ENCODE measurements at places on chromosomes 3 and 15.

GRCh38 chr3:145145461-145145860, 1015.5 kb downstream of the PLOD2 start:
- no peak for DNase-seq

DNA sequence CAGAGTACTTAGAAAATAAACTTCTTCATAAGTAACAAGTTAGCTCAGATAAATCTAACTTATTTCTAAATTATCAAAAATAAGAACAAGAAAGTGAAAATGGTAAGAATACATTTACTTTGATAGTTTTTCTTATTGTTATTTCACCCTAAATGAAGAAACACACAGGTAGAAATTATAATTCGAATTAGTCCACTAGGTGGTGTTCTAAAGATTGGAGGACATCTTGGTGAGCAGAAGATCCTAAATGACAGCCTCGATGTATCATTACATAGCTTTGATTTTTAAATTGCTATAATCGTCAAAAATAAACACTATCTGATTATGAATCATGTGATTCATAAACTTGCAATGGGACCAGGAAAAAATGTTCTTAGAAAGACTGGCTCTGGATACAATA, 280.8 kb upstream of the UBE2E2 start:
- DNase-seq, result no peak

DNA sequence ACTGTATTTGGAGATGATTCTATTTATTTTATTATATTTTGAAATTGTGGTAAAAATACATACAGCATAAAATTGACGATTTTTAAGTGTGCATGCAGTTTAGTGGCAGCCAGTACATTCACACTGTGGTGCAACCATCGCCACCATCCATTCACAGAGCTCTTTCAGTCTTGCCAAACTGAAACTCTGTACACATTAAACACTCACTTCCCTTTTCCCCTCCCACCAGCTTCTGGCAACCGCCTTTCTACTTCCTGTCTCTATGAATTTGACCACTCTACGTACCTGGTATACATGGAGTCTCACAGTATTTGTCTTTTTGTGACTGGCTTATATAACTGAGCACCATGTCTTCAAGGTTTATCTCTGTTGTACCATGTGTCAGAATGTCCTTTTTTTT, 303.3 kb upstream of the ATP10A start:
- DNase-seq, result no peak

DNA sequence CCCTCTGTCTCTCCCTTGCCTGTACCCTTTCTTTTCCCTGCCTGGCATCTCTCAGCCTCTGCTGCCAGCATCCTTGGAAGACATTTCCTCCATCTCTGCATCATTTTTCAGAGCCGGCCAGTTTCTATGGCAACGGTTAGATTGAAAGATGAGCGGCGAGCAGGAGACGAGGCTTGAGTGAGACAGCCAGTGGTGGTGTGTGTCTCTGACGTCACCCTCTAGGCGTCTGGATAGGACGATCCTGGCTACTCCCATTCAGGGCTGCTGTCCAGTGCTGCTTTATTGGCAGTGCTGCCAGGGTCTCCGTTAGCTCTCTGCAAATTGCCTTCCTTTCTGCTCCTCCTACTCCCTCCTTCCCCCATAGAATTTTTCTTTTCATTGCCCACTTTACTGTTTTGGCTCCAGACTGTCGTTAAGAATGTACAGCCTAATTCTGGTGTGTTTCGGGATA, 57.9 kb downstream of the TRAK1 start:
- no peak for DNase-seq

DNA sequence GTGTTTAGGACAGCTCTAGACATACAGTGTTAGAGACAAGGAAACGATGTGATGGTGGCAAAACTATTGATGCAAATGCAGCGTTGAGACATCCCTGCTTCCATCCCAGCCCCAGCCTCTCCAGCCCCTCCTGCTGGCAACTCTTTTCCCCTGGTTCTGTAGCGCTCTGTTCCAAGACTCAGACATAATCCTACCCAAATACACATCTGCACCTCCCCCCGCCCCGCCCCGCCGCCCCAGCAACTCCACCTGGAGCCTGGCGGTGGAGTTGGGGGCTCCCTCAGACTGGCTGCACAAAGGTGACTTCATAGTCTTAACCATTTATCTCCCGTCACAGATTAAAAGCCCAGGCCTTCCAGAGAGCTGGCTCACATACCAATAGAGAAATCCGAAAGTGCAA, 7.2 kb upstream of the SEC22A start:
- no peak for DNase-seq

- DNase-seq, result no peak
Observed at GRCh38 chr15:79674124-79674465, 222.7 kb downstream of the MTHFS start.

GRCh38 chr3:141383555-141384129, 15.3 kb downstream of the ZBTB38 start:
- no peak for DNase-seq

- no peak for DNase-seq
Observed at GRCh38 chr3:120469882-120470301, 19.1 kb upstream of the FSTL1 start.

DNA sequence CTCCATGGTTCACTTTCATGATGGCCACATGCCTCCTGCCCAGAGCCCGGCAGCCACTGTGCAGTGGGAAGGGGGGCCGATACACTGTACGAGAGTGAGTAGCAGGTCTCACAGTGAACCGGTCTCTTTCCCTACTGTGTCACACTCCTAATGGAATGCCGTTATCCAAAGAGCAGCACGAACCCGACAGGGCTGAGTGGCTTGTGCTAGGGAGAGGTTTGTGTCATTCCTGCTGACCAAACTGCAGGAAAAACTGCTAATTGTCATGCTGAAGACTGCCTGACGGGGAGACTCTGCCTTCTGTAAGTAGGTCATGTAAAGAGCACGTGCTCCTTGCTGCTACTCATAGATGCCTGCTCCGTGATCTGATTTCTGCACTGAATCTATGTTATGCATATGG, 105.1 kb downstream of the ARPP21 start:
- DNase-seq, result no peak

DNA sequence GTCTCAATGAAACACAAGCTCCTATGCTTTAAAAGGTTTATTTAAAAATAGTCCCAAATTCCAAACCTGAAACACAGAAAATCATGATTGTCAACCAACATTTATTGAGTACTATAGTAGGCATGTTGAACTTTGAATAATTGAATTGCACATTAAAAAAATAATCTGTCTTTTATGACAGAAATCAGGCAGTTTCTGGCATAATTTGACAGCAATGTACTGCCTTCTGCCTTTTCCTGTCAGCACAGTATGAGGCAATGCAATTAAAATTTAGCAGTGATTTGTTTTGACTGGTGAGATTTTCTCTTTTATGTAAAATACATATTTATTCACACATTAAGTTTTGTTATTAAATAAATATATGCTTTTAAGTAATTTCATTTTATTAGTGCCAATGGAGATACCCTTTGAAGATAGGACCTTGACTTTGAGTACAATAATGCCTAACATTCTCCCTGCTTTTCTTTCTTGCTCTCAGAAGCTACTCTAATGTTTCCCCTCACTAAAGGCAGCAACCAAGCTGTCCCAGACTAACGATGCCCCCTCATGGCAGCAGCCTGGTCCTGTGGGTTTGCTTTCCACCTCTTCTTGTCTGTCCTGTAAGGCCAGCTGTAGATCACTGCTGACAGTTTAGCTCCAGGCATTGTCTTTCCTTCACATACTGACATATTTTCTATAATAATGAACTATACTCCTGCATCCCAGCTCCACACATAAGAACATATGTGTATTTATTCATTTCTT, 346.7 kb downstream of the IL20RB start:
- DNase-seq, result no peak

GRCh38 chr15:28106294-28107110, 7.4 kb upstream of the OCA2 start:
- DNase-seq, result no peak

DNA sequence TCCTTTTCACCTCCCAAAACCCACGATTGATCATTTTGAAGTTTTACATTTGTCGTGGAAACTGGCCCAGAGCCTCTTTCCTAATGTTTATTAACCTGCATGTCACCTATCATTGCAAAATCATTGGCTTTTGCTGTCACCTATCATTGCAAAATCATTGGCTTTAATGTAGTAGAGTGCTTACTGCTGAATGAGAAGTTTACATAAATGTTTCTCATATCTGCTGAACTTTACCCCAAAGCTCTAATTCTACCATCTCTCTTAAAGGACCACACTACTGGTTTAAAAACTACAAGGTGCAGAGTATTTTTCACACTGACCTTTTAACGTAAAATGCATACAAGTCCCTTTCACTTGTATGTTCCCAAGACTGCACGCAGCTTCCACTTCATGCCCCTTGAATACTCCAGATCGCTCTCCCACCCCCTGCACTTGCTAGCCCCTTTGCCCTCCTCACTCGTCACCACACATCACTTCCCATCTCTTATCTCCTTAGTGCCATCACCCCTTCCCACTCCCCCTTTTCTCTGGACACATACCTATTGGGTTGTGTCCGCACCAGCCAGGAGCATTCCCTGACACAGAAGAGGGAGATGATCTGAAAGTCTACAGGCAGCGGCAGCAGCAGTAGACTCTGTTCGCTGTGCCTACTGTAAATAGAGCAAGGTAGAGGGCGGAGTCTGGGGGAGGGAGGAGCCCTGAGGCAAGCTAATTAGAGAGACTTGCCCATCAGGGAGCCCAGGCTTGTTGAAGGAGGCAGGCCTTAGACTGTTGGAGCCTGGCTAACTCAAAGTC, 30.2 kb upstream of the ATOSA start:
- DNase-seq, result no peak

DNA sequence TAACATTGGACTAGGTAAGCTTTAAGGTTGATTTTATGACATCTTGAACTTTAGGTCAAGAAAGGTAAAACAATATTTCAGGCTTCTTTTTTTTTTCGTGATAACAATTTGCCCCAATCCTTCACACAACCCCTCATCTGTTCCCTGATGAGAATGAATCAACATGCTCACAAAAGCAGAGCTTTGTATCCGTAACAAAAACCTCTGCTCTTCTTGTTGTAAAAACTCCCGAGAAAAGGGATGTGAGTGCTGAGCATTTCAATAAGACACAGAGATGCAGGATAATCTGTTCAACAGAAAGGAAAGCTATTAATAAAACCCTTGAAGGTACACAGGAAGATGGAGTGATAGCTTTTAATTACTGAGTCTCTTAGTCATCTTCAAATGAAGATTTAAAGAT, 94.3 kb downstream of the RAD18 start:
- no peak for DNase-seq

DNA sequence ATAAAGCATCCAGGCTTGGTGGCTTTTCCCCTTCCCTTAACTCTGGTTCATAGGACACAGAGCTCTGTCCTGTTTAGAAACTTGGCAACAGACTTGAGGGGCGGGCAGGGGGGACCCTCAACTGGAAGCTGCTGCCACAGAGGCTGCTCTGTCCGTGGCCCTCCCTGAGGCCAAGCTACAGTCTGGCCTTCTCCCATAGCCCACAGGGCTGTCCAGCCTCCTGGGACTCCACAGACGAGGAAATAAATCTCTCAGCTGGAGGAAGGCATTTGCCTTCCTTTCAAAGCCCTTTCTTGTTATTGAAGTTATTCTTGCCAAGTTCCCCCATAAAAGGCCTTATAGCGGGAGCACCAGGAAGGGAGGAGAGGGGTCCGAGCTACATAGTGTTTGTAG, 248.8 kb upstream of the TPM1 start:
- DNase-seq, result no peak

GRCh38 chr3:11482021-11482420, 161.7 kb downstream of the VGLL4 start:
- no peak for DNase-seq

Data from effector CD4-positive, alpha-beta T cell (primary cell).